CD4-positive, CD25-positive, alpha-beta regulatory T cell (primary cell): ENCODE measurements at places on chromosomes 6 and 20. TPM values are rescaled to one million over a fixed set of nuclear protein-coding genes. Genes with fewer than 3 reads are reported as not detected.

DNA sequence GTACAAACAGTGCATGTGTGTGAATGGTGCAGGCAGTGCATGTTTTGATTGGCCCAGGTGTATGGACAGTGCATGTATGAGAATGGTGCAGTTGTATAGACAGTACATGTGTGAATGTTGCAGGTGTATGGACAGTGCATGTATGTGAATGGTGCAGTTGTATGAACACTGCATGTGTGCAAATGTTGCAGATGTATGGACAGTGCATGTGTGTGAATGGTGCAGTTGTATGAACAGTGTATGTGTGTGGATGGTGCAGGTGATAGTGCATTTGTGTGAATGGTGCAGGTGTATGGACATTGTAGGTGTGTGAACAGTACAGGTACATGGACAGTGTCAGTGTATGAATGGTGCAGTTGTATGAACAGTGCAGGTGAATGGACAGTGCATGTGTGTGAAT is 4.0 kb upstream of the KLHL31 start:
- no peak for DNase-seq

DNA sequence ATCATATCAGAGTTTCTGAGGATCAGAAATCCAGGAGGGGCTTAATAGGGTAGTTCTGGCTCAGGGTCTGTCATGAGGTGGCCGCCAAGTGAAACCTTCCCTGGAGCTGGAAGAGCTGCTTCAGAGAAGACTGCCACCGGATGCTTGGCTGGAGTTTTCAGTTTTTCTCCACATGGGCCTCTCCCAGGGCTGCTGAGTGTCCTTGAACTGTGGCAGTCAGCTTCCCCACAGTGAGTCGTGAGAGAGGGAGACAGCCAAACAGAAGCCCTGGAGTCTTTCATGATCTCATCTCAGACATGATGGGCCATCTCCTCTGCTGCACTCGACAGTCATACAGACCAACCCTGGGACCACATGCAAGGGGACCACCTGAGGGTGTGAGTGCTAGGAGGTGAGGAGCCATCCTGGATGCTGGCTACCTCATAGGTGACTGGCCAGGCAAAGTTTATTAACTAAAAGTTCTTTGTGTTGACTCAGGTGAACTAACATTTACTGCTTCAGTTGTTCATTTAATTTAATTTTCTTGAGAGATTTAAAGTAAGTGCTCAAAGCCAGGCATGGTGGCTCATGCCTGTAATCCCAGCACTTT is 71.5 kb downstream of the SHLD1 start:
- DNase-seq = no peak

DNA sequence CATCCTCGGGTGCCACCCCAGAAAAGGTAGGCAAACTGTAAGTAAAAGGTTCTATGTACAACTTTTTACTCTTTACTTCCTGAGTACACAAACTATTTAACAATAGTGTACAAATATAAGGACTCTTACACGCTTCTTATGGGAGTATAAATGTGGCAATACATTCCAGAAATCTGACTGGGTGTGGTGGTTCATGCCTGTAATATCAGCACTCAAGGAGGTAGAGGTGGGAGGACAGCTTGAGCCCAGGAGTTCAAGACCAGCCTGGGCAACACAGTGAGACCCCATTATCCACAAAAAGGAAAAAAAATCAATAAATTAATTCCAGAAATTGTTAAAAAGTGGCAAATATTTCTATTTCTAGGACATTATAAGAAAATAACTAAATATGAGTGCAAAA is 48.9 kb downstream of the PIGU start:
- no peak for DNase-seq

DNA sequence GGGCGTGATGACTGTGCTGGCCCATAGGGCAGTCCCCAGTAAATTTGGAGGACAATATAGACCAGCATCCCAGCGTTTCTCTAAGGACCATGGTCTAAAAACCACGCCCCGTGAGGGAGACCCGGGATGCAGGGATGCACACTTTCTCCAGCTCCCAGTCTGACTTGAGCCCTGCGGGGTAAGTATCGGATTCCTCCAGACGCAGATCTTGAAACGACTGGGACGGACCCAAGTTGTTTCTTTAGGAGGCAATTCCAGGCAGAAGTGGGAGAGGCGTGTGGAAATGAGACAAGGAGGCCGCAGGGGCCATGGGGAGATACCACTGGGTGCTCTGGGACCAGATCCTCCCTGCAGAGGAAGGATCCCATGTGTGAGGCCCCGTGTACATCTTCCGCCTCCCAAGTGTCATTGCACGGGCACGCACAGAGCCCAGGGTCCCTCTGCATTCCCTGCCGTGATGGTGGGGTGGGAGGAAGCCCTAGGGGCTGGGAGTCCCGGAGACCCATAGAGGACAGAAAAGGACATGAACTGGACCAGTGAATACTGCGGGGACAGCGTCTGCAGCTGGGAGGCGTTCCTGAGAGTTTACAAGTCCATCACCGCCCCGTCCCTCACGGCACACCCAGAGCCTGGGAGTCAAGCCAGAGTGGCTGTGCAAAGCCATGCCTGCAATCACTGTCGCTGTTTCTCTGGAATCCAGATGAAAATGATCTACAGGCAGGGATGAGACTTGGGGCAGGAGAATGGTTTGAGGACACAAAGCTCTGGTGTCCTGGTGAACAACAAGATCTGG is 522.9 kb downstream of the CDH26 start:
- no peak for DNase-seq

GRCh38 chr6:101462576-101462975 is 69.1 kb downstream of the GRIK2 start:
- no peak for DNase-seq

DNA sequence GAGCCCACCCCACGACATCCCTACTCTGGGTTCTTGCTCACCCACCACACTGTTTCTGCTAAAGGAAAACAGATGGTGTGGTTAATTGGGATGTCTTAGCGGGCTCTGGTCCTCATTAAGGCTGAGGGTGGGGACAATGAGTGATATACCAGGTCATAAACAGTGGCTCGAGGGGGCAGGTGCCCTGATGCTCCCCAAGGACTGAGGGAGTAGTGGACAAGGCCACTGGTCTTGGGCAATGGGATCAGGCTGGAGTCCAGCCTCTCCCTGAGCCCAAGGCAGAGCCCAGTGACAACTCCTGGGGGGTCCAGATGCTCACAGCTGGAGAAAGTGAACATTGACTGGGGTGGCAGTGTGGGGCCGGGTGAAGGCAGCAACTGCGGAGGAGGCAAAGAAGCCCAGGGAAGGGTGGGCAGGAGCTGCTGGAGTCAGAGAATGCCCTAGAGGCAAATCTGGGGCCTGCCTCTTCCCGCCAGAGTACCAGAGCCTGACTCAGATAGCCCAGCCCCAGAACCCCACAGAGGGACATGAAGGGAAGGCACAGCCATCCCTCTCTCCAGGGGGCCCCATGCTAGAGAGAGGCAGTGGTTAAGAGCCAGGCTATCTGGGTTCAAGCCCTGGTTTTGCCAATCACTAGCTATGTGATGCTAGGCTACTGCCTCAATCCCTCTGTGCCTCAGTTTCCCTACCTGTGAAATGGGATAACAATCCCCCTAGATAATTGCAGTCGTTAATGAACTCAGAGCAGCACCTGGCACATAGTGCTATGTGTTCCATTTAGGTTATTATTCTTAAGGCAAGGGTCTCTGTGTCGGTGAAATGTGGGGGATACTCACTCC is 72.3 kb downstream of the MRPL14 start:
- no peak for DNase-seq

DNA sequence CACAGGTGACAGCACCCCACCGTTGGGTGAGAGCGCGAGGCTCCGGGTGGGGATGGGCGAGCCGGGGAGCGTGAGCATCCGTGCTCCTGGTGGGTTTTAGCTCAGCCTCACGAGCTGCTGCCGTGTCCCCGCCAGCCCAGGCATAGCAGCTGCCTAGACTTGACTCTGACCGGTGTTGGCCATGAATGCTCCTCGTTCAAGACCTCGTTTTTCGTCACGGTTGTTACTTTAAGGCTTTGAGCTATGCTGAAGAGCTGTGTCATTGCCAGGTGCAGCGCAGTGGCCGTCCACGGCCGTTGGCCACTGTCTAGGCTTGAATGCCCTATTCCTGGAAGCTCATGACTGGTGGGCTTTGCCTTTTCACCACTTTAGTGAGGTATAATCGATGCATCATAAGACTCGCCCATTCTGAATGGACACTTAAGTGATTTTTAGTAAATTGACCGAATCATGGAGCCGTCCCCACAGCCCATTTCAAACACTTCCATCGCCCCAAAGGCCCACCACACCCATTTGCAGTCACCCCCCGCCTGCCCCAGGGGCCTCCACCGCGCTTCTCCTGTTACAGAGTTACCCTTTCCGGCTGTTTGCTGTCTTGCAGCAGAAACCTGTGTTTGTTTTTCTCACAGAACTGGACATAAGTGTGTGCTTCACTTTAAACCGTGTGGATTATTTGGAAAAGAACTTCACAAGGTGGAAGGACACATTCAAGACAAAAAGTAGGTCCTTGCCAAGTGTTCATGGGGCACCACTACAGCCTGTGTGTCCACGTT is 21.4 kb upstream of the ADRM1 start:
- DNase-seq = no peak

ATRN gene
- 5.9 TPM for polyA plus RNA-seq

DNA sequence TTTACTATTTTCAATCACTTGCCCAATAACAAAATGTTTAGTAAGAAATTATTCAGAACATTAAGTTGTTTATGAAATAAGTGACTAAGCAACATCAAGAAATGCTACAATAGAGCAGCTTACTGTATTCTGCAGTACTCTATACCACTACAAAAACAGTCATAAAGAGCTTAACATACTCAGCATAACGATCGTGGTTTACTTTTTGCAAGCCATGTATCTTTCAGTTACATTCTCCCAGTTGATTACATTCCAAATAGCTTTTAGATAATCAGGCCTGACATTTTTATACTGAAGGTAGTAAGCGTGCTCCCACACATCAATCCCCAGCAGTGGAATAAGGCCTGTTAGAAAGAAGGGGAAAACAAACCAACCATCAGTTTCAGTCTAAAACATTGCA is 10.7 kb downstream of the SOD2 start:
- DNase-seq = no peak

CPNE5 gene
- 0.83 TPM for polyA plus RNA-seq

DNA sequence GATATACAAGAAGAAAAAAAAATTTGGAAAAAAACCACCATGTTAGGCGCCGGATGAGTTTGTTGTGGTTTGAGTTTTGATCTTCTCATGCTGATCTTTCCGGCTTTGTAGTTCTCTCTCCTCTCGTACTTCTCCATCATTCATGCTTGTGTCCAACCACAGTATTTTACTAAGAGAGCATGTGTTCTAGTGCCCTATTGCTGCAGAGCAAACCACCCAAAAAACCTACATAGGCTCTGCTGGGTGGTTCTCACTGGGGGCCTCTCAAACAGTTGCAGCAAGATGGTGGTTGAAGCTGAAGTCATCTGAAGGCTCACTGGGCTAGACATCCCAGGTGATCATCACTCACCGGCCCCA is 404.2 kb downstream of the PLCB1 start:
- no peak for DNase-seq

GRCh38 chr6:154430481-154430919 is 73.9 kb upstream of the IPCEF1 start:
- DNase-seq = no peak

DNA sequence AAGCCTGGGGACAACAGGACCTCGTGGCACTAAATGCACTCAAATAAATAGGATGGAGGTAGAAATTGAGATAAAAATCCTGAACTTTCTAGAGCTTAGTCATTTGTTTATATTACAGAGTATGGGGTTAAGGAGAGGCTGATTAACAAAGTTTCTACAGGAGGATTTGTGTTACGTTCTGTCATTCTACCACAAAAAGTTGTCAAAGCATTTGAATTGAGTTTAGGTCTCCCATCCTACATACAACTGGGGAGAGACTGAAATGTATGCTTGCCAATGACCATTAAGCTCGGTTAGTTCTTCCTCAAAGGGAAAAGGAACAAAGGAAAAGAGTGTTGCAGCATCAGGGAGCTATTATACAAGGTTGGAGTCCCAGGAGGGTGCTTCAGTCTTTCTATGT is 597.9 kb downstream of the COL12A1 start:
- no peak for DNase-seq

- no peak for DNase-seq
Observed at GRCh38 chr20:1881240-1881835, 13.9 kb upstream of the SIRPA start.

DNA sequence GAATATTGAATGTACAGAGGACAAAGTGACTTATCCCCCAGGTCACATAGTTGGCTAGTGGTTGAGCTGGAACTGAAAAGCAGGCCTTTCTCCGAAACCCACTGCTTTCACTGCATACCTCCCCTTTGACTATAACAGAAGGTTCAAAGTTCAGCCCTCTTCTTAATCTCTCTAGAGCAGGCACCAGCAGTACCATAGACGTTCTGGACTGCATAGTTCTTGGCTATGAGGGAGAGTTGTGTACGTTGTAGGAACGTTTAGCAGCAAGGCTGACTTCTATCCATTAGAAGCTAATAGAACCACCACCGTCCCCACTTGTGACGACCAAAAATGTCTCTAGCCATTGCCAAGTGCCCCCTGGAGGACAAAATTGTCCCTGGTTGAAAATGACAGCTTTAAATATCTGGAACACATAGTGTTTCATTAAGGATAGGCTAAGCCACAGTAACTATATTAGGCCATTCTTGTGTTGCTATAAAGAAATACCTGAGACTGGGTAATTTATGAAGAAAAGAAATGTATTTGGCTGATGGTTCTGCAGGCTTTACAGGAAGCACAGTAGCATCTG is 123.8 kb upstream of the MTHFD1L start:
- DNase-seq = peak; percentile 18

DNA sequence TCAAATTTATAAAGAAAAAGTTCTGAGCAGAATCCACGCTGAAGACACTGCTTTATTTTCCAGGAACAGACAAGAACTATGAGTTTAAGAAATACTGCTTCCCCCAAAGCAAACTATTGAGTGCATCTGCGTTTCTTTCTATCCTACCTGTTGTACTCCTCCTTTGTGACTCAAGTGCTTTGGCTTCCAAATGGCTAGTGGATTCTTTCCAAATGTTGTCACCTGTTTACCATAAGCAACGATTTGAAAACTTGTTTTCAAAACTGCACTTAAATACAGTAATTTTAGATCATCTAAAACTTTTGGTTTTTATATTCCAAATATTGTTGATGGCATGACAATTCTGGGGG is 9.5 kb downstream of the PXDC1 start:
- DNase-seq = no peak

LAMA2 gene
- polyA plus RNA-seq = 0.09 TPM

GRCh38 chr20:775679-776135 is 7.4 kb upstream of the SLC52A3 start:
- no peak for DNase-seq

DNA sequence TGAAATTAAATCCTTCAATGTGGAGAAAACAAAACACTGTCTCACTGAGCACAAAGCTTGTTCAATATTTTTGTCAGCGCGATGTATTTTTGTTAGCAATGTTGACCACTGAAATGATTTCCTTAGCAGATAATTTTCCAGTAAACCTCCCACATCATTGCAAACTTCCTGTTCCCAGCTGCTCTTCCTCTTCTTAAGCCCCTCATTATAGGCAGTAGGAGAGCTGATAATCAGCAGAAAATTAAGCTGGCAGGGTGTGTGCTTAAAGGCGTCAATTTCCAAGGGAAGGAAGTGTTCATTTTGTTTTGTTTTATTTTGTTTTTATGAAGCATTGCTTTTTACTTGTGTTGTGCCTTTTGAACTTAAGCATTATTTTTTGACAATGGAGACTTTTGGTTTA is 29.1 kb upstream of the TMEM14A start:
- no peak for DNase-seq

- DNase-seq = peak; percentile 65
Observed at GRCh38 chr6:112163295-112164257, 76.2 kb downstream of the FAM229B start.

GRCh38 chr20:21096321-21097043 is 9.7 kb downstream of the LINC00237 start:
- DNase-seq = no peak

GRCh38 chr20:22623211-22623610 is 38.8 kb upstream of the FOXA2 start:
- no peak for DNase-seq

- no peak for DNase-seq
Observed at GRCh38 chr20:38555395-38555794, 25.6 kb upstream of the ADIG start.
